ENCODE measurements at places on chromosomes 2 and 18.
A peak's percentile ranks its signal among the peaks of the same experiment; 100 is the strongest.

DNA sequence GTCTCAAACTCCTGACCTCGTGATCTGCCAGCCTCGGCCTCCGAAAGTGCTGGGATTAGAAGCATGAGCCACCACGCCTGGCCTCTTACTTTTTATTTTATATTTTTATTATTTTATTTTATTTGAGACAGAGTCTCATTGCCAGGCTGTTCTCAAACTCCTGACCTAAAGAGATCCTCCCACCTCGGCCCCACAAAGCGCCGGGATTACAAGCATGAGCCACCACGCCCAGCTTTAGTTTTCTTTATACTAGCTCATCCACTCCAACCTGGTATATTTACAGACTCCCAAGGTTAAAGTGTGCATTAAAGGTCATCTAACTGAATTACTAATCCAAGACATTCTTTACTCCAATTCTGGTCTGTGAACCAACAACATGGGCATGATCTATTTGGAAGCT lies 26.8 kb downstream of the ATAD2B start:
- no peak for DNase-seq

GRCh38 chr2:211455216-211455841 lies 898.9 kb downstream of the CPS1 start:
- DNase-seq = peak; percentile 46

GRCh38 chr18:44508474-44508873 lies 172.2 kb upstream of the SETBP1 start:
- DNase-seq = no peak

GRCh38 chr2:225566798-225567197 lies 167.3 kb downstream of the NYAP2 start:
- DNase-seq = no peak

DNA sequence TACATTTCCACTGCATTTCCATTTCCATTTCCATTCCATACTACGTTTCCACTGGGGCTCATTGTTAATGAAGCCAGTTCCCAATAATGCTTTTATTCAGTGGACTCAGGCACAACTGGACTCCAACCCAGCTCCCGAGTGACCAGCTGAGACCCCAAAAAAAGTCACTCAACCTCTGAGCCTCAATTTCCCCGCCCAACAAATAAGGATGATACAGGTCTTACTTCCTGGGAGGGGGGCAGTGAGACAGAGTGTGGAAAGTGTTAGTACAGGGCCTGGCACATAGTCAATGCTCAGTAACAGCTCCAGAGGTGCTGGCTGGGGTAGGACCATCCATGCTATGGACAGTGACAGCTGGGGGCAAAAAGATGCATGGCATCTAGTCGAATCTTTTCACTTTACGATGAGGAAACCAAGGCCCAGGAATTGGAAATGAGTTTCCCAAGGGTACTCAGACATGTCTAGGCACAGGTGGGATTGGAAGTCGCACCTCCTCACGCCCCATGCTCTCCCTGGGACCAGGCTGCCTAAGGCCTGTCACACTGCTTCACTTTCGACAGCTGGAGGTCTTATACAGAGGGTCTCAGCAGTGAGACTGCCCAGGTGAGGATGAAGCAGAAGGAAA lies 226.5 kb downstream of the ANAPC1 start:
- no peak for DNase-seq

GRCh38 chr2:42297322-42297936 lies 63.6 kb downstream of the COX7A2L start:
- no peak for DNase-seq
